C1 segment of cervical spinal cord (tissue), 14 donors: ENCODE measurements at places on chromosomes 1 and 21.

GRCh38 chr1:247111700-247112478 lies 7.7 kb upstream of the ZNF669 start:
- peak; percentile 27 for DNase-seq

- DNase-seq: no peak
Observed at GRCh38 chr21:27424601-27425000, 457.7 kb upstream of the ADAMTS5 start.

DNA sequence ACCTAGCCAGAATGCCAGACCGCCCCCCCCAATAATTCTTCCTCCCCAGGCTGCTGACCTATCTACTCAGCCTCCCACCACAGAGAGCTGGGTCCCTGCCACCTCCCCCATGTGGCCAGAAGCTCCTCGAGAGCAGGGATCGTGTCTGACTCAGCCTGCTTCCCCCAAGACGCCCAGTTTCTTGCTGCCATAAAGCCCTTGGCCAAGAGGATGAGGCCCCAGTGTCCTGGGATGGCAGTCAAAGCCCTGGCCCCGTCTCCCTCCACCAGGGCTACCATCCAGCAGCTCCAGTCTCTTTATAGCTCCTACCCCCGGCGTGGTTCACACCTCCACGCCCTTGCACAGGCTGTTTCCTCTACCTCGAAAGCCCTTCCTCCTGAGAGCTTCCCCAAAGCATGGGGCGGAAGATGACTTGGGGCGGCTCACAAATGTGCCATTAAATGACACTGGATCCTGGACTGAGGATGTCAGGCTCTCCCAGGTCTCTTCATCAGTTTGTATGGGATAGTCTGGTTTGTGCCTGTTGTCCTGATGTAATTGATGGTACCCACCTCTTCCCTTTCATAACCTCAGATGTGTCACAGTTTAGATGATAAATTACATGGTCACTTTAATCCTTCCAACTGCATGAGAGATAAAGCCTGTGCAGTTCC lies 13.2 kb downstream of the ADGRB2 start:
- DNase-seq: no peak

- DNase-seq: no peak
Observed at GRCh38 chr1:77281491-77282186, at the start of gene AK5. TSS of gene AK5 (plus strand) at chr1:77282019. CDS start at chr1:77282314, 295 bp downstream.

DNA sequence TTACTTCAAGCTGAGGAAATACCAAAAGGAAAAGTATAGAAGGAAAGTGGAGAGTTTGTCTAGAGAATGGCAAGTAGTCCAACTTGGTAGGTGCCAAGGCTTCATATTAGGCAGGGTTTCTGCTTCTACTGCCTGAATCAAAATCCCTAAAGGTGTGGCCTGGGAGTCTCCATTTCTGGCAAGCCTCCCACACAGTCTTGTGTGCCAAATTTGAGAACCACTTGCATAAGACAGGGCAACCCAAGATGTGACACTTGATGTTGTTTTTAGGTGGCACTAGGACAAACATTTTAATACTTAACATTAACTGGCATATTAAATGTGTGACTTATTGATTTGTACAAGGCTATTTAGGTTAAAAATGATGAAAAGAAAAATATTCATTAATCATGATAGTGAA lies 60.1 kb downstream of the ATG4C start:
- DNase-seq: no peak

- DNase-seq: no peak
Observed at GRCh38 chr1:234853906-234854644, 244.1 kb upstream of the IRF2BP2 start.
